ENCODE measurements at places on chromosomes 4 and X. TPM values are rescaled to one million over a fixed set of nuclear protein-coding genes. Genes with fewer than 3 reads are reported as not detected.

CYLC1 gene
- not detected for total RNA-seq

- no peak for DNase-seq
These were observed 314.1 kb downstream of the PPP1R2C start for GRCh38 chrX:42463706-42464490.

DNA sequence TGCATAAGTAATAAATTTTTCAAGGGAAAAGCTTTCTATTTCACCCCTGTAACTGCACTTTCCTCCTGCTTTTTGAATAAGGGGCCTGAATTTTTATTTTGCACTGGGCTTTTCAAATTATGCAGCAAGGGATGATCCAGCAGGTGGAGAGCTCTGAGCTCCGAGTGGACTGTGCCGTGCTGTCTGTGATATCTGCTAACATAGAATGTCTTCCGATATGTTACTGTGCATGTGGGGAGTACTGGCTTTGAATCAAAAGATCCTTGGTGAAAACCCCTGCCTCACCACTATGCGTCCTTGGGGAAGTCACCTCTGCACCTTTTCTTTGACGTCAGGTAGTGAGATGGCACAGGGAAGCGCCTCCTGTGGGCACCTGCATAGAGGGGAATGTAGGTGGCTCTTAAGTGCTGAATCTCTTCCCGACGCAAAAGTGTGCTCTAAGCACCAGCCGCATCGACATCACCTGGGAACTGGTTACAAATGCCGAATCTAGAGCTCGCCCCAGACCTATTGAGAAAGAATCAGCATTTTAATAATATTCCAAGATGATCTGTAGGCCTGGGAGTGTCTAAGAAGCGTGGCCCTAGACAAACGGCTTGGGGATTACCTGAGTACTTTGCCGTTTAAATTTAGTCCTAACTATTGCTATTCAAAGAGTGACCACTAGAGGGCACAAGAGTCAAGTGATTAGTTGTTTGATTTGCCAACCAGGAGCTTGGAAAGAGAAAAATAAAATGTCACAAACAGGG, 19.2 kb upstream of the WFS1 start:
- DNase-seq = no peak

RNF175 gene
- total RNA-seq = 1.4 TPM

DNA sequence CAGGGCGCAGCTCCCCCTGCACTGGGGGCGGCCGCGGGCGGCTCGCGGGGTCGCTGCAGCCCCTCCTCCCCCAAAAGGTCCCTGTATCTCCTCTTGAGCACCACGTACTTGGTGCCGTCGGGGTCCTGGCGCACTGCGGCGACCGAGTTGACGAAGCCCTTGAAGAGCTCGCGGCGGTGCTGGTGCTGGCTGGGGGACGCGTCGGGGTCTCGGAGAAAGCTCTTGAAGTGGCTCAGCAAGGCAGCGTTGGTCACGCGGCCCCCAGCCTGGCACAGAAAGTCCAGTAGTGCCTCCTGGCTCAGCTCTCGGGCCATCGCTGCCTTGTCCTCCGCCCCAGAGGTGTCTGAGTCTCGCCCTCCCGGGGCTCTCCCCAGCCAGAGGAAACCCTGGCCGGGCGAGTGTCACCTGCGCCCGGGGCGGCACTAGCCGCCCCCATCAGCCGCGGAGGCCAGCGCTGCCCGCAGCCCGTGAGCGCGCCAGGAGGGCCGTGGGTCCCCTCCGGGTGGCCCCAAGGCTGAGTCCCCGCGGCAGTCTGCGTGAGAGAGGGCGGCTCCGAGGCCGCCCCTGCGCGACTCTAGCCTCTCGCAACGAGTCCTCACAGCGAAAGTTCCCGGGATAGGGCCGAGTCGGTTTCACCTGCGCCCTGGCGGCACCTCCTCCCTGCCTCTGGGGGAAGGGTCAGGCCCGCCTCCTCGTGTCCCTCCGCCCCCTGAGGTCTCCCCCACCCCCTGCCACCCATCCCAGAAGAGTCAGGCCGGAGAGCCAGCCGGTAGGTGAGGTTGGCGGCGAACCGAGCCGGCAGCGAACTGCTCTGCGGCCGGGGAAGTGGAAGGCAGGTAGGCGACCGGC, at the start of gene SOWAHB:
Gene SOWAHB, minus strand, starts transcription at position 609 of the 849 bp plus-strand sequence. Its CDS starts 295 bp downstream, at position 314.
- DNase-seq = no peak

GRCh38 chrX:133033010-133033409, 63.9 kb downstream of the USP26 start:
- DNase-seq = no peak

DNA sequence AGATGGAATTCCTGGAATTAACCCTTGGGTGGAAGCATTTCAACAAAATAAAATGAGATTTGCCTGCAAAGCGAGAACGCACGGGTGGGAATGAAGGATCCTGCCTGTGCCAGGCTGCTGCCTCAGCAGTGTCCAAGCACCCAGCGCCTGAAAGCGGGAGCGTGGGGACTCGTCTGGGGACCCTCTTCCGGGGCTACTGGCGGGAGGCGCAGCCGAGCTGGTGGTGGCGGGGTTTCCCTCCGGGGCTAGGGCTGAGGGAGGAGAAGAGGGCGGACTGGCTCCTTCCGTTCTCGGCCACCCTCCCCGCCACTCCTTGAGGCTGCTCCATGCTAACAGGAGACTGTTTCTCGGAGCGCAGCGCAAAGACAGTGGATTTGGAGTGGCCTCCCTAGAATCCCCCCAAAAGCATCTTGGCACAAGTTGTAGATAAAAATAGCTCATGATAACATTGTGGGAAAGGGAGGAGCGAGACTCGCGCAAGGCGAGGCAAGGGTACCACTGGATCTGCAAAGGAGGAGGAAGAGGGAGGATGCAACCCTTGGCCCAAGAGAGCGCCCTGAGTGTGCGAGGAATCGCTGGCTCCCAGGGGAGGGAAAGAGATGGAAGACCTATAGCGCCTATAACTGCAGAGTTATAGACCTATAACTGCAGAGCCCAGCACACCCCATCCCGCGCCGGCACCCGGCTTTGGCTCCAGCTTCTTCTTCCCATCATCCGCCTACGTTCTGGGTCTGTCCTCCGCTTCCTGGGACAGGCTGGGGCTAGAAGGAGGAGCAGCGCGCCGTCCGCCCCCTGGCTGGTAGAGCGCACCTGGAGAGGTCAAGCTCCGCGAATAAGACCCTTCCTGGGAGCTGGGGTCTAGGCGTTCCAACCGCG, 1.3 kb downstream of the HS3ST1 start:
- no peak for DNase-seq

SERTM2 gene
- total RNA-seq = not detected

Data from CD4-positive, alpha-beta T cell (primary cell).